ENCODE measurements at places on chromosomes 3 and 15.

GRCh38 chr3:111761309-111761795, 97.7 kb upstream of the PHLDB2 start:
- peak; percentile 80 for DNase-seq

DNA sequence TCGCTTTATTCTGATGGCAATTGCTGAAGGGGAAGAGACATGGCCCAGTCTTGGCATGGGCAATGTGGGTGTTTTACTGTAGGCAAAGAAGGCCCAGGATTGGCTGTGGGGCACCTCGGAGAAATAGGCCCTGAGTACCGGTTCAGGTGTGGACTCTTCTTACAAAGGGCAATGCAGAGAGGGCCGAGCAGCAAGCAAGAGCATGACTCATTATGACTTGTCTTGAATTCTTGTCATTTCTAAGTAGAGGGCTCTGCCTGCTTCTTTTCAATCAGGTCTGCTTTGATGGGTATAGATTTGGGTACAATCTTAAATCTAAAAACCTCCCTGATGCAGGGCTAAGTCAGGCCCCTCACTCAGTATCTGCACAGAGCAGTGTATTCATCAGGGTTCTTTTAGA, 14.8 kb upstream of the BUB1B start:
- DNase-seq = no peak

GRCh38 chr3:7160689-7161088, 299.8 kb downstream of the GRM7 start:
- no peak for DNase-seq

DNA sequence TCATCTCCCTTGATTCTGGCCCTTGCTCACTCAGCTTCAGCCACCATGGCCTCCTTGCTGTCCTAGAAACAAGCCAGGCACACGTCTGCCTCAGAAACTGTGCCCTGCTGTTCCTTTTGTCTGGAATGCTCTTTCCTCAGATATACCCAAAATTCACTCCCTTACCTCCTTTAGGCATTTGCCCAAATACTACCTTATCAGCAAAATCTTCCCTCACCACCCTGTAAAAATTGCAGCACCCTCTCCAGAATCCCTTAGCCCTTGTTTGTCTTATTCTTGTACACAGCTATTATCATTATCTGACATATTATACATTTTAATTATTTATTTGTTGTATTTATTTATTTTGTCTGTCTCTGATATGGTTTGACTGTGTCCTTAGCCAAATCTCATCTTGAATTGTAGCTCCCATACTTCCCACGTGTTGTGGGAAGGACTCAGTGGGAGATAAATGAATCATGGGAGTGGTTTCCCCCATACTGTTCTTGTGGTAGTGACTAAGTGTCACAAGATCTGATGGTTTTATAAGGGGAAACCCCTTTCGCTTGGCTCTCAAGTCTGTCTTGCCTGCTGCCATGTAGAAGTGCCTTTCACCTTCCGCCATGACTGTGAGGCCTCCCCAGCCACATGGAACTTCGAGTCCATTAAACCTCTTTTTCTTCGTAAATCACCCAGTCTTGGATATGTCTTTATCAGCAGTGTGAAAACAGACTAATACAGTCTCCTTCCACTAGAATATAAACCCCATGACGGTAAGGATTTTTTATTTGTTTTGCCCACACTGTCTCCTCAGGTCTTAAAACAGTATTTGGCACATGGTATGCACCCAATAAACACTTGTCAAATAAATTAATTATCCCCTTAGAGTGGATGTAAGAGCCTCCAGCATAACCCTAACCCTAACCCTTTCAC, 60.0 kb upstream of the STT3B start:
- DNase-seq = peak; percentile 64

- peak; percentile 5 for DNase-seq
Observed at GRCh38 chr3:159130108-159130507, 328.3 kb downstream of the MFSD1 start.

DNA sequence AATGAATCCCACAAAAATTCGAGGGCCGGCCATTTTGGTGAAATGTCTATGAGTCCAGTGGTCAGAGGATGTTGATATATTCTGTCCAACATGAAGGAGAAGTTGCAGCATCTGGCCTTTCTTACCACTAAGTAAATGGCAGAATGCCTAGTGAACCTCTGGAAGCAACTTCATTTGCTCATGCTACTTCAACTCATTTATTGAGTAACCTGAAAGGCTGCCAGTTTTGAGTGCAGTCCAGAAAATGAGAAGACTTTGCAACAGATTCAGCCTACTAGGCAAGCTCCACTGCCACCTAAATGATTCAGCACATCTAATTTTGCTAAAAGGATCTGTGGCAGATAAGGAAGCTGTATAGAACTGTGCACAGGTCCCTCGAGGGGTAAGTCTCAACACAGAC, 265.0 kb downstream of the OPA1 start:
- DNase-seq = peak; percentile 48

DNA sequence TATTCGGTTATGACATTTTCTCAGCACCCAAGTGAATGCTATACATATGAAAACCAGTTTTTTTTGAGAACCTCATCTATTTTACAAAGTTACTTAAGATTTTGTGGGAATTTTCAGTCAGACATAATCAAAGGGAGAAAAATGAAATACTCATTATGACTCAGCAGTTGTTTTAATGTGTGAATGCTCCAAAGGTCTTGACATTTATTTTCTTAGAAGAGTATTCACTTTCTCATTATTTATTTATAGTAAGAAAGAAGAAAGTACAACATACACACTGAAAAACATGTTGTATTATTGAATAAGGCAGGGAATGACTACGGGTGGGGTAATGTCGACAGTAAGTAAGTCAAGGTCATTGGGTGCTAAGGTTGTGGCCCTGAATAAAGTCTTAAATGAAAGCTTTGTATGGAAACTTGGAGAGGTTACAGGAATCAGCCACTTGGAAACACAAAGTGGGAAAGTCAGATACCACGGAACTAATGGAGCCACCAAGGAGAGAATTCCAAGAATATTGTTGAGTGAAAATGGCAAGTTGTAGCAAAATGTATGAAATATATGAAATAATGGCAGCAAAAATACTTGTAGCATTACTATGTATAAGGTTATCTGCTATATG, 844.5 kb downstream of the TBL1XR1 start:
- DNase-seq = no peak

- DNase-seq = no peak
Observed at GRCh38 chr3:180040966-180041365, 4.2 kb upstream of the PEX5L start.

- DNase-seq = no peak
Observed at GRCh38 chr3:117814975-117815374, 1105.4 kb downstream of the TUSC7 start.

GRCh38 chr3:5317557-5317956, 130.1 kb downstream of the EDEM1 start:
- DNase-seq = peak; percentile 63

GRCh38 chr3:193905541-193906396, 230.2 kb upstream of the HES1 start:
- no peak for DNase-seq

- no peak for DNase-seq
Observed at GRCh38 chr3:11543141-11543947, 100.4 kb downstream of the VGLL4 start.

DNA sequence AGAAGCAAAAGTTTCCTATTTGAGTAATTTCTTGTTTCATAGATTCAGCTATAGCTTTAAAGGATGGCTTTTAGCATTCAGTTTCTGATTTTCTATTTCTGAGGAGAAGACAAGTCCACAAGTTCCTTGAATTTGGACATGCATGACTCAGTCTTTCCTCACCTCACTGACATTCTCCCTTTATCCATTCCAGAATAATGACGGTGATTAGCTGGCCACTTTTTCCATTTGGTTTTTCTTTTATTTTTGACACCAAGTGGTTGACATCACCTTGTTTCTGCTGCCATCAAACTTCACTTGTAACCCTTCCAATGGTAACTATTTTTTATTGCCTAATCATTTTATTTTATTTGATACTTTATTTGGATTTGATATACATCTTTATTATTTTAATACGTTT, 404.4 kb upstream of the KCNMB2 start:
- no peak for DNase-seq

DNA sequence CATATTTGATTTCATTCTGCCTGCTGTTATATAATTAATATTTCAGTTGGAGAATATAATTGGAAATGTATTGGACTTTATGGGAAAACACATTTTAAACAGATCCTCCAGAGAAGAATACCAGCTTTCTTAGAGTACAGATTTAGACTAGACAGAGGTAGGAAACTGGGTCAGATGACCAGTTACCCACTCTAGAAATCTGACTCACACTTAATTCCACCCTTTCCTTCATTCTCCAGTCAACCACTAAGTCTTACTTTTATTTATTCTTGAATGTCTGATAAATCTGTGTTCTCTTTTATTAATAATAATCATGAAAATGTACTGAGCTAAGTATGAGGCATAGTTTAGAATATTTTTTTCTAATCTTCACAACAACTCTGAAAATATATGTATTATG, 110.7 kb downstream of the LRRC49 start:
- DNase-seq = no peak

DNA sequence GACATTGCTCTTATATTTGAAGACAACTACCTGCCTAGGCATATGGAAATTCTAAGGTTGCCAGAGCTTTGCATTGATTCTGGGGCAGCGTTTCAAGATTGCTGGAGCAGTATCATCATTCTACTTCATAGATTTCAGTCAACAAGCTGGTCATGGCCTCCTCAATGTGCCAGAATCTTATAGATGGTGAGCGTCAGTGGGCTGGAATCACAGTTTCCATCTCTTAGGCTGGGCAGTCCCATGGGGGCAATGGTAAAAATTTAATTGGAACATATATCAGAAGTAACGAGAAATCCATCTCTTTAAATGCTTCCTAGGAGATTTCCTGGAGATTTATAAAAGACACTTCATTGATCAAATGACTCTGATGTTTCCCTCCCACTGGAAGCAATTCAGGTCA, 258.3 kb downstream of the SV2B start:
- DNase-seq = no peak

GRCh38 chr3:106824856-106825255, 552.4 kb upstream of the CCDC54 start:
- DNase-seq = no peak

- DNase-seq = no peak
Observed at GRCh38 chr15:60799885-60800284, 320.9 kb upstream of the ICE2 start.
